NCI-H1436 treated with DMSO at 0.1 percent for 48 hours (cell line): ENCODE measurements at places on chromosomes 1 and 21.
A peak's percentile ranks its signal among the peaks of the same experiment; 100 is the strongest.

GRCh38 chr1:198942466-198942865, 303.6 kb downstream of the PTPRC start:
- no peak for DNase-seq

DNA sequence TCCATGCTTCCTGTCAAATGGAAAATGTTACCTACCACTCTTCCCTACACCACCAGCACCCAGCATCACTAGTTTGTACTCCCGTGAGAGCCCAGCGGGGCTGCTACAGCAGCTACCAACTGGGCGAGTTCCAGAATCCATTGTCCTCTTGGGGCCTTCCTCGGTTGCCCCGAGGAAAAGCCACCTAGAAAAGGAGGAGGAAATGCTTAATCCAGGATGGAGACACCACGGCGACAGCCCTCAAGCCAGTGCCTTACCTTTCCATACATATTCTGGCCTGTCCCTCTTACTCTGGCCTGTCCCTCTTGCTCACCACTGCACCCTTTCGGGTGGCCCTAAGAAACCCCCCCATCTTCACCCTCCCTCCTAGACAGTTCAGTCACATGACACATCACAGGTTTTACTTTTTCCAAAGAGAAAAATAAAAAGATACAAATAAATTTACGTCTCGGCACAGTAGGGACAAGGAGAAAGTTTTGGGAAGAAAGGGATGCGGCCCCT, 478 bp downstream of the RIT1 start:
- no peak for DNase-seq

DNA sequence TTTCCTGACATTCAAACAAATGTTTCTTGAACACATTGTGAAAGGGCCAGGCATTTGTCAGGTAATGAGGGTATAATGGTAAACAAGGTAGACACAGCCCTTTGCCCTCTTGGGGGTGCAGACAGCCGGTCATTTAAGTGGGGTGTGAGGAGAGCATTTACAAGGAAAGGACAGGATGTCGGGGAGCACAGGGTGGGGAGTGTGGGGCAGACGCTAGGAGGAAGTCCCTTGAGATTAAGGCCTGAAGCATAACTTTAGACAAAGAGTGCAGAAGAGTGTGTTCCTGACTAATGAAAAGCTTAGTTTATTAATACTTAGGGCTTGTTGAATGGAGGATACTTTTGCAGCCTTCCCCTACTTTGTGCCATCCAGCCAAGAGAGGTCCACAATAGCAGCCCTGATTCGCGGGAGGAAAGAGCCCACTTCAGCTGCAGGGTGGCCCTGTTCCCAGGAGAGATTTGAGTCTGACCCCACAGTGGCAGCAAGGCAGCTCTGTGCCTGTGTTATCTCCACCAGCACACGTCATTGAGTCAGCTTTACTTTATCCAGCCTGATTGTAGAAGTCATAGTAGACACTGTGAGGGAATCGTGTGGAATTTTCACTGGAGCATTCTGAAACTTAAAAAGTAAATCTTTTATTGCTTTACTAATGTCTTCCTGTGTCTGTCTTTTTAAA, 35.1 kb downstream of the MPZL1 start:
- DNase-seq = no peak

DNA sequence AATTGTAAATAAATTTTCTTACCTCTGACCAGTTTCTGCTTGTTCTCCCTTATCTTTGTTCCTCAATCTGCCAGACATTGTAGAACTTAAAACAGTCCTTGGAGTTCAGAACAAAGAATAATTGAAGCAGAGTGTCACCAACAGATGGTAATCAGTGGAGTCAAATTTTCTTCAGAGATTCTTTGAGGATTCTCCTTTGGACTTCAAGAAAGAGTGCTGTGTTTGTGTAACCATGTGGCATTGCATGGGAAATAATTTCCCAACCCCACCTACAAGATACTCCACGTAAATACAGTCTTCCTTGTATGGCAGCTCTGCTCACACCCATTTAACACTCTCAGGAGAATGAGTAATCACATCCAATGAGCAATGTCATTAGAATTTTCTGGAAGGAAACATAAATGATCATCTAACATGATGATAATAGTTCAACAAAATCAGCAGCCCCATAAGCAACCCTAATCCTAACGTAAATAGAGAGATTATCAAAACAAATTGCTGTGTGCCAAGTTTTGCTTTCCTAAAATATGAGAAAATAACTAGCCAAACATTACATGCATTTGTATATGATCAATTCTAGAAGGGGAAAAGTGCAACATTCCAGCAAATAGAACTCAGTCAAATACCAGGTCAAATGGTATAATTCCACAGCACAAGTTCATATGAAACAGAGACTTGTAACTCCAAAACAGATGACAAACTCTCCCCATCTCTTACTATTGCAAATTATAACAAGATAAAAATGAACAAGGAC, 6.9 kb upstream of the DENND1B start:
- no peak for DNase-seq

- DNase-seq = no peak
Measured at GRCh38 chr1:67662884-67663283, 22.1 kb upstream of the GADD45A start.

DNA sequence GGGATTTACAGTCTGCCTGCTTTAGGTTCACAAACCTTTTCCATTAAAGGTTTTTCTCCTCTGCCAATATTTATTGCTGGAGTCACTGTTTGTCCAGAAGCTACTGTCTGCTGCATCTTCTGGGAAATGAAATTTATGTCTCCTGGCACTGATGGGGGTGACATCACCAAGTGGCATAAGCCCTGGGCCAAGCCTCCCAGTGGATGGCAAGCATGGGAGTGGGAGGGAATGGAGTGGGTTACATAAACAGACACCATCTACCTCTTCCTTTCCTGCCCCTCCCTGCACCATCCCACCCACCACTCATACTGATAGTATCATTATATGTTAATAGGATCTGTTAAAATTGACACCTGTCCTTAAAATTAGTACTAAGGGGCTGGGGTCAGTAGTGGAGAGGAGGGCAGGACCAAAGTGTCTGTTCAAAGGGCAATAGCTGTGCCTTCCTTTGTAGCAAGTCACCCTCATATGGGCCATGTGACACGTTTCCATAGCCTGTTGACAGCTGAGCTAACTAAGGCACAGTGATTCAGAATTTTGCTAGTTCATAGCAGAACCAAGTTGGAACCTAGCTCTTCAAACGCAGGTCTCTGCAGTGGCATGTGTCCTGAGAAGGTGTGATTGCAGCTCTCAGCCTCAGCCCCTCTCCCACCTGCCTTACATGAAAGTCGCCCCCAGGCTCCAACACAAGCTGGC, 71.0 kb downstream of the MAB21L3 start:
- DNase-seq = no peak

DNA sequence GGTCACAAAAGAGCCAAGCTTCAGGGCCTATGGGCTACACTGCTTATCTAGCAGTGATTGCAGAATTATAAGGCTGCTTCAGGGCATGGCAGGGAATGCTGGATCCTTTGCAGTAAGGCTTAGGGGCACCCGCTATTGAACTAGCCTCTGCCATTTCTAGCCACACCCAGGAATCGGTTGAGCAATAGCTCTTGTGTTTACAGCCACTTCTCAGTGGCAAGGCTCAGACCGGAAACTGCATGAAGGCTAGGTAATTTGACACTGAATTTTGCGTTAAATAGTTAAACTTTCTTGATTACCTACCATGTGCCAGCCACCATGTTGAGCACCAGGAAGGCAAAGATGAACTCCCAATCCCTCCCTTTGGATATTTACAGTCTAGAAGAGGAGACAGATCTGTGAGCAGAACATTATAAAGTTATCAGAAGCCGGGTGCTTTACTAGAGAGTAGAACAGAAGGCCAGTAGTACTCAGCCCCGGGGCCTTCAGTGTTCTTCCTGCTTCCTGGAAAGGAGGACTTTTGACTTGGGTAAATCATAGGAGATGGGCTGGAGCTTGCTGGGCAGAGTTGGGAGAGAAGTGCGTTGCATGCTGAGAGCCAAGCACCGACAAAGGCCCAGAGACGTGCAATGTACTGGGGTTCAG, 98.6 kb upstream of the LPGAT1 start:
- DNase-seq = peak; percentile 86

DNA sequence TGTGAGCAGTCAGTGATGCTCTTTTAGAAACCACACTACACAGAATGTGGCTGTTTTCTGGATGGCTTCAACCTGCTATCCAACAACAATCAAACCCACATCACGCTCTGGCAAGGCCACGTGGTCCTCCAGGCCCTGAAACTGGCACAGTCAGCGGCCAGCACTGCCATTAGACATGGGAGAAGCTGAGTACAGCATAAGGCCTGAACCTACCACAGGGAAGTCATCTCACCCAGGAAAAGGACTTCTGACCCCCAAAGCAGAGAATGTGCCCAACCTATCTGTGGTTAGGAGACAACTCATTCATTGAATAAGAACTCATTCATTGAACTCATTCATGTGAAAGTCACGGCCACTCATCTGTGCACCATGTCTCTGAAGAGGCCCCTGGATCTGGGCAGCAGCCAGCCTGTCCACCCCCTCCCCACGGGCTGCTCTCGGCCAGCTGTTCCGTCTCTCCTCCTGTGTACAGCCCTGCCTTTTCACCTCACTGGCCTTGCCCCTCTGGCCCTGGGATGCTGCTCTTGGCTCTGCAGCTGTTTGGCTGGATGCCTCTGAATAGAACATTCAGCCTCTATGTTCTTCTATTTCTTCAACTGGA, 41.1 kb downstream of the C1orf198 start:
- DNase-seq = no peak

GRCh38 chr1:230917284-230918135, 49.2 kb upstream of the C1orf198 start:
- no peak for DNase-seq

- no peak for DNase-seq
Measured at GRCh38 chr1:1777950-1778662, at the start of gene NADK. Gene NADK (minus strand): TSS chr1:1778470. CDS start chr1:1765406, 13,064 bp downstream.

DNA sequence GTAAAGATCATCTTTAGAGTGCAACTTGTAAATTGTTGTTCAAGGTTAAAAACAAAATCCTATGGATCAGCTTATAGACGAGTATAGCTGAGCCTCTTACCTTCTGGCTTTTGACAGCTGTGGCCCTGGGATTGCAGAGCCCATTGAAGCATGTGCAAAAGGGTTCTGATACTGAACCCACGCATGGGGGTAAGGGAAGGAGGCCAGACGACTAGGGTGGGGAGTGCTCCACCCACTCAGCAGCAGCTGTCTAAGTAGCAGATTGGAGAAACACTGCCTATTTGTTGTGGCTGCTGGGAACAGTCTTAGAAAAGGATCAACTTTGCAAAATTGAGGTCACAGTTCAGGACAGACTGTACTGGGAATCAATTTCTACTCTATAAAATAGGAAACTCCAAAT, 16.1 kb downstream of the CD101 start:
- DNase-seq = no peak

DNA sequence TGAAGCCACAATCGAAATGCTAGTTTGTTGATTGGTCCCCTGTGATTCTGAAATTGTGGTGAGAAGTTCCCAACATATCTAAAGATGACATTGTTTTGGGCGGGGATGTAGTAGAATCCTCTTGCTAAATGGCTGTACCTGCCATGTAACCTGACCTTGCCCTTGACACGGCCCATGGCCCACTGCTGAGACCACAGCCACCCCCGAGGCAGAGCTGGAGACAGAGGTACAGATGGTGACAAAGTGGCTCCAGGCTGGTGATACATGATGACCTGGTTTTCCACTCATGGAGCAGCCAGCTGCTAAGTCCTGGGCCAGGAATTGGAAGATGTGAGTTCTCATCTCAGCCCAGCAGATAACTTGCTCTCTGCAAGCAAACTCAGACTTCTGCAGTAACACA, 226.5 kb downstream of the FOXD2 start:
- DNase-seq = no peak

- no peak for DNase-seq
Measured at GRCh38 chr1:93681101-93681988, at the start of gene BCAR3. Gene BCAR3 (minus strand): TSS chr1:93681837. CDS start chr1:93674930, 6,907 bp downstream.

GRCh38 chr1:233869680-233870079, 34.8 kb upstream of the SLC35F3 start:
- no peak for DNase-seq

DNA sequence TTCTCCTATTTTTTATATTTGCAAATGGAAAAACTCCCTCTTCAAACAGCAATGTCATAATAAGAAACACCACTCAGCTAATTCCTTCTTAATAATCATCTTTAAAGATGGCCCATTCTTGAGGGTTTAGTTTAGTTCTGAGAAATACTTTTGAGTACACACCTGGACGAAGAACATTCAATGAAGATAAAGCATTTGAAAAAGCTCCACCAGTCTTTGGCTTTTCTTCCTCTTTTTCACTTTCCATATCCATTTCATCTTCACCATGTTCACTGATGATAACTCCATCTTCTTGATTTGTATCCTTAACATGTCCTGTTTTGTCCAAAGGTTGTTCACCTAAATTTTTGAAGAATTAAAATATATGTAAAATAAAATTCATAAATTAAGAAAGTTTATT, 7.4 kb downstream of the PAXBP1 start:
- DNase-seq = no peak

- DNase-seq = no peak
Measured at GRCh38 chr1:183180634-183181056, 5.4 kb upstream of the LAMC2 start.

DNA sequence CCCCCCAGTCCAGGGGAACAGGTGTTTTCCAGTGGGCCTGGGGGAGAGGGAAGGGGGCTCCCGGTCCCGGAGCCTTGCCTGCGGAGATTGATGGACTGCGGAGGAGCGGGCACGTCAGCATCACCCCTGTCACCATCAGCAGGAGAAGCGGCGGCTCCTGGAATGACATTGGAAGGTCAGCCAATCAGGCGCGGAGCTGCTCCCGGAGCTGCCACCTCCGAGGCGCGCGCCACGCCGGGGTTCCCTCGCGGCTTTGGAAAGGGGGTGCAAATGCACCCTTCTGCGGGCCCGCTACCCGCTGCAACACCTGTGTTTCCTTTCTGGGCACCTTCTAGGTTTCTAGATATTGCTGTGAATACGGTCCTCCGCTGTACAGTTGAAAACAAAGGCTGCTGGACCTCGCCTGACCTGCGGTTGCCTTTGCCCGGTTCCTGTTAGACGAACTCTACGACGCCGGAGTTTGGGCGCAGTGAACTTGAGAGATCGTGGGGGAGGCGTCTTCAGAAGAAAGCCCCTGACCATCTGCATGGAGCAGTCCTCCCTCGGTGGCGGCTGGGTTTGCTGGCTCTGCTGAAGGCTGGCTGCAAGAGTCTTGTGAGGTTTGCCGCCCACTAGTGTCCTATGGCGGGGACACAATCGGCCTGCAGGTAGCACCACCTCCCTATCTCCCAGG, 5.3 kb downstream of the DSCAM start:
- DNase-seq = peak; percentile 75

- DNase-seq = no peak
Measured at GRCh38 chr21:39373634-39374033, 24.7 kb upstream of the HMGN1 start.
